ENCODE measurements at places on chromosomes 7 and 10.
A peak's percentile ranks its signal among the peaks of the same experiment; 100 is the strongest.

DNA sequence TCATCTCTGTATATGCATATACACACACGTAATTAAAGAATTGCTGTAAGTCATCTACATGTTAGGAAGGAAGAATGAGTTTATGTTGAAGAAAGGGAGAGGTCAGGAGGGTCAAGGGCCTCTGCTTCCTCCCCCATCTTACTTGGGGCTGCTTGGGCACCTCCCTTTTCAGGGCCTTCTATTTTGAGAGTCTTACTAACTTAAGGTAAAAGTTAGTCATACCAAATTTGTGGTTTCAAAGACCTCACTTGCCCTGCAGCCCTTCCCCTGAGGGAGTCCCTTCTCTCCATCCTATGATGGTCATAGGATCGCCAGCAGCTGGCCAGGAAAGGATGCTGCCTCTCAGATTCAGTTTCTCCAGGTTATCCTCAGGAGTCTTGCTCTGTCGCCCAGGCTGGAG is 2.6 kb downstream of the PLEKHS1 start:
- DNase-seq, result no peak

DNA sequence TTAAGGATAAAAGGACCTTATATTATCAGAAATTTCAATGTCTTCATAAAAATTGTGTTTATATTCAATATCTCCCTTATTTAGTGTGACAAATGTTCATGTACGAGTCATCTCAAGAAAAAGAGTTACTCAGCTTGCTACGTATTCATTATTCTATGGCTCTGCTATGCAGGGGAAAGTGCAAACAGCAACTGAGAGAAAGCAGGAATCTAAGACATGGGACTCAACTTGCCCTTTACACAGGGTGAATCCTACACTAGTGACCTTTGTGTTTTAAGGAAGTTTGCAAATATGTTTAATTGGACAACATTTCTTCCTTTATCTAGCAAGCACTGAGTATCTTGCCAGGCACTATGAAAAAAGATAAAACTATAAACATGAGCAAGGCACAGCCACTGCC is 104.7 kb downstream of the NPSR1 start:
- DNase-seq, result no peak

DNA sequence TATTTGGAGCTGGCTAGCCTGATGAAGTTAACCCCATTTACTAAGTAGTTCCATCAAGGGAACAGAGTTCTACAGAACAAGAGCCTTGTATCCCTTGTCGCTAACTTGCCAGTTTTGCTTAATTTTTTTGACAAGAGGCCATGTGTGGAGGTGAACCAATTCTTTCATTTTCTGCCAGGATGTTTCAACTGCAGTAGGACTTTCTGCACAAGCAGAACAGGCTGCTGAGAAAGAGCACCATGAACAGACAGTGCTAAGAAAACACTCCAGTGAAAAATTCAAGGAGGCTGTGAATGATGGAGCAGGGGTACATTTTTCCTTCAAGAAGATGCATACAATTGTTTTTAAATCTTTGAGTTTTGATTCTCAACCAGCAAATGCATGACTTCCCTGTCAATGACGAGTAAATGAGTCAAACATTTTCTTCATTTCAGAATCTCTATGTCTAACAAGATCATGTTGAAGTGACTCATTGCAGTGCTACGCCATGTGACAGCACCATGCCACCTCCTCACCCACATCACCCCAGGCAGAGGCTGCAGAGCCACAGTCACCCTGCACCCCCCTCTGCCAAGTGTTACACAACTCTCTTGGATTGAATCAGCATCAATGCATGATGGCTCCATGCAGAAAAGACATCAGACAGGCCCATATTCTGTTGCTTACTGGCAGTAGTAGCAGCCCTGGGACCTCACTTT is 193.1 kb downstream of the COBL start:
- DNase-seq, result peak; percentile 72

DNA sequence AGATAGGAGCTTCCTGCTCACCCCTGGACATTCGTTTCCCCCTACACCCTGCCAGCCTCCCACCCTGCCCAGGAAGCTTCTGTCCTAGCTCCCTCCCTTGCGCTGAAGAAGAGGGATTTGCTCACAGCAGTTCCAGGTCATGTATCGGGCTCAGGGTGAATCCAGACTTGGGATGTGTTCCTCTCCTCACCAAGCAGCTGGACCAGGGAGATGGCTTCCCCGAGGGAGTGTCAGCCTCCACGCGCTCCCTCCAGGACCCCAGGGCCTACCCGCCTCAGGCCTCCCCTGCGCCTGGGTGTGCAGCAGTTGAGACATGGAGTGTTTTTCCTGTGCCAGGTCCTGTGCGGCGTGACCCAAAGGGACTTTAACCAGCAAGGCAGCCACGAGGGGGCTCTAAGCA is 435.6 kb upstream of the FOXK1 start:
- no peak for DNase-seq

GRCh38 chr10:43953672-43954071 is 305.0 kb upstream of the ZNF32 start:
- no peak for DNase-seq

- no peak for DNase-seq
Observed at GRCh38 chr7:138665669-138666140, 35.5 kb downstream of the SVOPL start.

DNA sequence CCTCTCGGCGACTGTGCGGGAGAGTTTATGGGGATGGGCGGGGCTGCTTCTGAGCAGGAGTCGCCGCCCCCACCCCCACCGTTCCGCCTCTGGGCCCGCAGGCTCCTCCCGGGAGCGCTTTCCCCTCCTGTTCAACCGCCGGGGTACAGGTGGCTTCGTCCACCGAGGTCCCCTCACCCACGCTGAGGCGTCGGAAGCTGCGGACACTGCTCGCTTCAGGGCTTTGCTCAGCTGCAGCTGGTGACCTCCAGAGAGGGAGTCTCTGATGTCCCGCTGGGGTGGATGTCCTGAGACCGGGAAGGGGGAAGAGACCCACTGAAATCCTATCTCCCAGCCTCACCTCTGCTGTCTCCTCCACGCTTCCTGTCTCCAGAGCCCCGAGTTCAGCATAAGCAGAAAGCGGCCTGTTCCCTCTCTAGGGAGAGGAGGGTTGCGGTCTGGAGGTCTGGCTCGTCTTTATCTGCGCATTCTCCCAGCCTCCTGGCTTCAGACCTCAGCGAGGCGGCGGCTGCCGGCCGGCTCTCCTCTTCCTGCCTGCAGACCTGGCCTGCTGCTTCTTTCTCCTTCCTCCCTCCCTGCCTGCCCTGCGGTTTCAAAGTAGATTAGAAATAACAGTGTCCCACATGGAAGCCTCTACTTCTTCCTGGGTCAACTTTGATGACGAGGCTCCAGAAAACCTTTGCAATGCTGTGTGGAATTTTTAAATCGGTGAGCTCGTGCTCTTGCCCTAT is 1.8 kb downstream of the CYP2E1 start:
- DNase-seq, result peak; percentile 8
